ENCODE measurements at places on chromosomes 5 and 9. TPM values are rescaled to one million over a fixed set of nuclear protein-coding genes. Genes with fewer than 3 reads are reported as not detected.

The ARID3C gene
- 0.32 TPM for total RNA-seq

The SHISAL2B gene
- total RNA-seq, result not detected

The F12 gene
- total RNA-seq, result 7.9 TPM

The NIM1K gene
- total RNA-seq, result 3.2 TPM

The CDC20B gene
- total RNA-seq, result not detected

The SLC6A3 gene
- not detected for total RNA-seq

The UGT3A1 gene
- total RNA-seq, result not detected

The SLC34A3 gene
- total RNA-seq, result not detected

The PCDHA9 gene
- total RNA-seq, result not detected

The NRARP gene
- 3.3 TPM for total RNA-seq

The RABGAP1 gene
- total RNA-seq, result 22.0 TPM

The CACFD1 gene
- total RNA-seq, result 1.4 TPM

The PDE6A gene
- not detected for total RNA-seq

The DDX4 gene
- not detected for total RNA-seq

The CNTRL gene
- 62.8 TPM for total RNA-seq

The C9 gene
- not detected for total RNA-seq

The ADRA1B gene
- not detected for total RNA-seq

The COMMD10 gene
- 20.8 TPM for total RNA-seq

Measured in activated CD8-positive, alpha-beta T cell treated with anti-CD3 and anti-CD28 coated beads for 36 hours (primary cell).